ENCODE measurements at places on chromosomes 2 and 18.

DNA sequence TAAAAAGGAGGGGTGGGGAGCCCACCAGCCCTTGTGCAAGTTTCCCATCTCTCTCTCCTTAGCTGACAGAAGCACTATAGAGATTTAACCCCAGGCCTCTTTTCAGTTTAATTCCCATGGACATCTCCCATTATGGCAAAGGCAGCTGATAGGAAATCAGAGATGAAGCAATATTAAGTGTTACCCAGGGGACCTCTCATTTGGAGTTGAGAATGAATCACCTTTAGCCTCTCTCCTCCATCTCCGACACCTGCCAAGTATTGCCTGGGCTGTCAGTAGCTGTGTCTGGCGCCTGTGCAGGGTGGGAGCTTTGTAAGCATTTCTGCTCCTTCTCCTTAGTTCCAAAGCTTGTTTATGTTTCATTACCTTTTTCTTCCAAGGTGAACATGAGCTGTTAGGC, 109.0 kb downstream of the AQP4 start:
- DNase-seq = no peak

GRCh38 chr18:42230636-42231035, 275.6 kb downstream of the PIK3C3 start:
- DNase-seq = no peak

- no peak for DNase-seq
Observed at GRCh38 chr2:7852546-7852945, 829.3 kb upstream of the ID2 start.

GRCh38 chr2:223464071-223464470, 138.1 kb downstream of the SCG2 start:
- no peak for DNase-seq

DNA sequence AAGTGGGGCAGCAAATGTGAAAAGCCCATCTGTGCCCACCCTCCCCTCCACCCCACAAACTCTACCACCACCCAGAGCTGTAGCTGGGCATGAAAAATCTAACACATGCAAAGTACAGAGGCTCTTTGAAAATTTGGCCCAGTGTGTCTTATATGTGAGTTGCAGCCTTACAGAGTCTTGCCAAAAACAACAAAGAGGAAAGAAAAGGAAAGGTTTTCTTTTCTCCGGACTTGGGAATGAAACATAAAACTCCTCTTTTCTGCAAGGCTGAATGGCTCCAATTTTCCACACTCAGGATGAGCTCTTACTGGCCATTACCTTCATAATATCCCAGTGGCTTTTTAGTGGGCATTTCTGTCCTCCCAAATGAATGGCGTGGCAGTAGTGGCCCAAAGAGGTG, 27.9 kb upstream of the POU3F3 start:
- no peak for DNase-seq

DNA sequence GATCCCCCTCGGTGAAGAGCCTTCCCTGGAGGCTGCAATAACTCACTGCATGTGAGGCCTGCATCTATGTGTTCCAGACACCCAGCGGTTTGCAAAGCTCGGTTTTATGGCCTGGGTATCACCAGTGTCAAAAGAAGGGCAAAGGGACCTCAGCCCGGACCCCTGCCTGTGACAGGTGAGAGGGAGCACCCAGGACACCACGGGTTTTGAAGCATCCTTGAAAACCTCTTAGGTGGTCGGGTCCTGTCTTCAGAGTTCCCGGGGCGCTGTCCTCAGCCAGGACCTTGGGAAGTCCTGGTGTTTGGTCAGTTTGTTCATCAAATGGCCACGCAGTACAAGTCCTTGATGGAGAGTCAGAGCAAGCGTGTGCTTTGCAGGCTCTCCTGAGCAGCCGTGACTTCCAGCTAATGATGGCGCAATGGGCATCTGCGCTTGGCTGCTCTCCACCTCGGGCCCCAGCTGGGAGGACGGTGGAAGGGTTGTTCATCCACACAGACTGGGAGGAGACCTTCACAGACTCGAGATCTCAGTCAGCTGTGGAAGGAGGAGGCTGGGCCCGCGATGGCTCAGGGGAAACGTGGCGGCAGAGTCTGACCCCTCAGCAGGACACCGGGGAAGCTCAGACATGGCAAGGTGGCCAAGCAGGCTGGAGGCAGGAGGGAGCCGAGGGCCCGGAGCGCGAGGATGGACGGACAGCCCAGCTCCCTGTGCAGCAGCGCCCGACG, 113.1 kb upstream of the GPC1 start:
- no peak for DNase-seq

GRCh38 chr2:134648586-134648985, 70.2 kb downstream of the TMEM163 start:
- DNase-seq = no peak

DNA sequence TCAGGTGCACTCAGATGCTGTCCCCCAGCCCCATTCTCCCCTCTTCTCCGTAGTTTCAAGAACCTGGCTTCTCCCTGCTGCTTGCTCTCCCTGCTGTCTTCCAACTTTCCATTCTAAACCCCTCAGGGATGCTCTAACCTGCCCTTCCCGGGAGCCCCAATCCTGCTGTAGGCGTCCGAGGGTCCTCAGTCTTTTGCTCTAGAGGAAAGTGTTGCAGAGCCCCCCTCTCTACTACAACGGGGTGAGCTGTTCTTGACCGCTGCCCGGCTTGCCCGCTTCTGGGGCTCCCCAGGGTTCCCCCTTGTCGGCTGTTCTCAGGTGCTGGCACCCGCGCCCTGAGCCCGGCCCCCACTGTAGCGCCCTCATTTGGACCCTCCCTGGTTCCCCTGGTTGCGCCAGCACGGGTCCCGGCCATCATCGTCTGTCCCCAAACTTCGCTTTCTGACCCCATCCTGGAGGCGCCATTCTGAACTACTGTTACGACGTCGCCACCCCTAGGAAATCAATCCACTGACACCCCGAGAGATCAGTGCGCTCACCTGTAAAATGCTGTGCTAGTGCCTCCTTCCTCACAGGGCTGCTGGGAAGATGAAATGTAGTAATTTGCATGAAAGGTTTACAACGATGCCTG, 31.9 kb upstream of the REG3G start:
- DNase-seq = no peak

DNA sequence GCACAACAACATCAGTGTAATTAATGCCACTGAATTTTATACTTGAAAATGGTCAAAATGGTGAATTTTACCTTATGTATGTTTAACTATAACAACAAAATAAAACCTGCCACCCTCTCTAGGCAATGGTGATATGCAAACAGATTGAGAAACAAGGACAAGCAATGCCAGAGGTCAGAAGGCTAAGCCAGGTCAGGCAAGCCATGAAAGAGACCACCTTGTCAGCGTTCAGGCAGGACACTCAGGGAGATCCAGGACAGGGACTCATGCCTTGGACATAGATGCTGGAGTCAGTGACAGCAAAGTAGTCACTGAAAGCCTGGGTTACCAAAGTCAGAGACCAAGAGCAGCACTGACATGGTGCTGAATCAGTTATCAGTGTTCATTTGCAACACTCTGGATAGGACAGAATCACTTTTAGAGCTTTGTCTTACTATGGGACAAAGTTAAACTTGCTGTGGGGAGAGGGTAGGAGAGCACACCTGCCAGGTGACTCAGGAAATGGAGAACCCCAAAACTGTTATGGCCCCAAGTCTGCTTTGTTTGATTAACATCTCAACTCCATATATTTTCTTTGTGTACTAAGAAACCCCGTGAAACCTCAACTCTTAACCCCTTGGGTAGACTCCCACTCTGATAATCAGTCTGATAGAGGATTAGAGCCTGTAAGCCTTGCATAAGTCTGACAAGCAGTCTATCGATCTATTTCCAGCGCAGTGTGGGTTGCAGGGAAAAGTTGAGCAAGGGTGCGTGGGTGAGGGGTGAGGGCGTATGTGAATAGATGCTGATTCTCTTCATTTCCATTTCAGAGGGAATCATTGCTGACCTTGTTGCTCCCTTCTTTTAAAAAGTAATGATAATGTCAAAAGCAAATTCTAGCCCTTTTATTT, 48.7 kb upstream of the ZNF385B start:
- DNase-seq = no peak

GRCh38 chr2:71484354-71484753, 31.0 kb downstream of the DYSF start:
- no peak for DNase-seq

DNA sequence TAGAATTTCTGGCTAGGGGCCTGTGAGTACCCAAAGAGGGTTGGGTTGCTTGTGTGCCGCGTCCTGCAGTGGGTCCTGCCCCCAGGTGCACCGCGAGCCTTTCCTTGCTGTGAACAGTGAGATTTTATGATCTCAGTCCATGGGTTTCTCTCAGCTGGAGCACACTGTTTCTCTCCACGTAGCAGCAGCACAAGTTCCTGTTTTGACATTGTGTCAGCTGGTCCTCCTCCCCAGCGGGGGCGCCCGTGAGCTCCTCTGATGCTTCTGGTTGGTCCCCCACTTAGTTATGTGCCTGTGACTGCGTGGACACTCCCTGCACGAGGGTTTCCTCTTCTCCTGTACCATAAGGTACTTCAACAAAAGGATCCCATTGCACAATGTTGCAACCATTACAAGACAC, 29.8 kb downstream of the TSHZ1 start:
- DNase-seq = no peak

GRCh38 chr18:54938506-54938905, 20.8 kb downstream of the CCDC68 start:
- no peak for DNase-seq

DNA sequence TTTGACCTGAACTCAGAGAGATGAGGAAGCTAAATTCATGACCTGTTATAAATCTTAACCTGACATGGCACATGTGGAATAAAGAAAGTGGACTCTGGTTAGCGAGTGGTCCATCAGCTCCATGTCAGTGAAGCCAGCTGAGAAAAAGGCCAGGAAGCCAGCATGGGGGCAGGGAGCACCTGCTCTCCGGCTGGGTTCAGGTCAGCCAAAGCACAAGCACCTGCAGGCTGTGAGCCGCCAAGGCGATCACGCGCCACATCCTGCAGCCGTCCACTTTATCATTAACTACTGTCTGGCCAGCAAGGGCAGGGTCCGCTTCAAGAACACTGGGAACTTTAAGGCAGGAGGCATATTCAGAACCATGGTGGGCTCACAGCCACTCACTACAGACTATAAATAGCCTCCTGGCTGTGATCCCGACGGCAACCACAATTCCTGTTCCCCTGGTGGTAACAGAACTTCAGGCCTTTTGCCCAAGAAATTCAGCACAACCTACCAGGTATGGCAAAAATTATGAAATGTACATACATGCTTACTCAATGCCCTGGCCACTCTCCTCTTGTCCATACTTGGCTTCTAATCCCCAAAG, 35.5 kb downstream of the ACVR1 start:
- DNase-seq = no peak
